ENCODE measurements at places on chromosomes 4 and X.

- no peak for DNase-seq
These were observed 112.3 kb upstream of the BANK1 start for GRCh38 chr4:101678180-101678579.

- no peak for DNase-seq
These were observed 650.3 kb upstream of the ATOH1 start for GRCh38 chr4:93178279-93178678.

GRCh38 chr4:140673729-140674128 is 82.5 kb downstream of the TBC1D9 start:
- DNase-seq, result no peak

- no peak for DNase-seq
These were observed 56.4 kb downstream of the IRF2 start for GRCh38 chr4:184417802-184418511.

DNA sequence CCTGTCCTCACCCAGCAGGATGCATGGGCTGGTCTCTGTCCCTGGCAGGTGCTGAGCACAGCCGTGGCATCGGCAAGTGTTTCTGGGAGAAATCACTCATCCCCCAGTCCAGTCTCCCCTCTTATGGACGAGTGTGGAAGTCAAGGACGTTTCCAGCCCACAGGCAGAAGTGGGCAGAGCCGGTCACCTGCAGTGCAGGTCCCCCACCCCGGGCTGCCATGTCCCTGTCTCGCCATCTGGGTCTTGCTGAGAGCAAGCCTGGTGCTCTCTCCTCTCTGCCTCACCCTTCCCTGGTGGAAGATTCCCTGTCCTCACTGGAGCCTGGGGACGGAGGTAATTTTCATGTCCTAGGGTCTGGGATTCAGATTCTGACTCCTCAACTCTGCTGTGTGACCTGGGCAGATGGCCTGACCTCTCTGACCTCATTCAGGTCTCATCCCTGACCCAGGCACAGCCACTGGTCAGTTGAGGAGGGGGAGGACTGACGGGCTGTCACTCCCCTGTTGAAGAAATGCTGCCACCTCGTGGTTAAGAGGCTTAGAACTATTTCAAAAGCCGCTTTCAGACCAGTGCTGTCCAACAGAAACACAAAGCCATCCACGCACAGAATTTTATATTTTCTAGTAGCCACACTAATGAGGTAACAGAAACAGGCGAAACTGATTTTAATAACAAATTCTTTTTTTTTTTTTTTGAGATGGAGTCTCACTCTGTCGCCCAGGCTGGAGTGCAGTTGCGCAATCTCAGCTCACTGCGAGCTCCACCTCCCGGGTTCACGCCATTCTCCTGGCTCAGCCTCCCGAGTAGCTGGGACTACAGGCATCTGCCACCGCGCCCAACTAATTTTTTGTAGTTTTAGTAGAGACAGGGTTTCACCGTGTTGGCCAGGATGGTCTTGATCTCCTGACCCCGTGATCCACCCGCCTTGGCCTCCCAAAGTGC is 1.8 kb downstream of the CPZ start:
- peak; percentile 58 for DNase-seq

DNA sequence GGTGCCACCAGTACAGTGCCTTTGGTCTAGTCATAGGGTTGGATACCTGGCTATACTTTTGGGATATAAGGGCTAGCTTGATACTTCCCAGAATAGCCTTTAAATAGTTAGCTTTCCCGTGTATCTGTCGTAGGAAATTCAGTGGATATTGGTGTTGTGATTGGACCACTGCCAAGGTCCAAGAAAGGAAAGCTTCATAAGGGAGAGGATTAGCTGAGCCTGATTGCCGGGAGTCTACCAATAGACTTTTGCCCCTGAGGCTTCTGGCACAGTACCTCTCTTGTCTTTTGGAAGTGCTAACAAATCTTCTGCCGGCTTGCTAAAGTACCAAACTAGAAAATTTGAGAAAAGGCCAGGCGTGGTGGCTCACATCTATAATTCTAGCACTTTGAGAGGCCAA is 350.6 kb downstream of the CHIC1 start:
- peak; percentile 20 for DNase-seq

GRCh38 chrX:150007356-150007755 is 69.1 kb upstream of the EOLA2 start:
- DNase-seq, result no peak

Data from stomach (tissue), 19 donors.